Stimulated activated CD4-positive, alpha-beta T cell treated with anti-CD3 and anti-CD28 coated beads, Interleukin-1b, Interleukin-23, amount 100 ng/mL, for 1 hour (primary cell): ENCODE measurements at places on chromosomes 1 and 21.

DNA sequence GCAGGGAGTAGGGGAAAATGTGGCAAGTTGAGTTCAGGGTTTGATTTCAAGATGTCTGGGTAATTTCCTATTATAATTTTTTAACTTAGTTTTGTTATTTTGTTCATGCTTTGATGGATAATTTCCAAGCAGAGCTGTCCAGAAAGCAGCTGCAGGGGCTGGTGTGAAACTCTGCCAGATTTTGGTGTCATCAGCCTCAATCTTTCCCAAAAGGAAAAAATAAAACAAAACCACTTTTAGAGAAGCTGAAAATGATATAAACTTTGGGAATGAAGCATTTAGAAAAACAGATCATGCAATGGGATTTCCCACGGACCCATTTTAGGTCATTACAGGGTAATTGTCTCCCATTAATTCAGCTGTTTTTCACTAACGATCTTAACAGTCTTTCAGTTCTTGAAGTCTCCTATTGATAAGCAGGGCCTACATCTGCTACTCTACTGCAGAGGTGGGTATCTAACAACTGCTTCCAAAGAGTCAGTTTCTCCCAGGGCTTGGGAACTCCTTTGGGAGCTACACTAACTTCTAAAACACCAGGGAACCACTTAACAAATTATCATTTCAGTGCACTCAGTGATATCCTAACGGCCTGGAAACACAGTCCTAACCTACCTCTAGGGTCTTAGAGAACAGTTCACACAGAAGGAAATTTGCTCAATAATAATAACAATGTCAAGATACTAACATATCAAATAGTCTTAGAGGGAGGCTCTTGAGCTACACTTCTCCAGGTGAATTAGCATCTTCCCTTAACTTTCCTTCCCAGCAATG lies 12.3 kb downstream of the ZNF436 start:
- no peak for DNase-seq

DNA sequence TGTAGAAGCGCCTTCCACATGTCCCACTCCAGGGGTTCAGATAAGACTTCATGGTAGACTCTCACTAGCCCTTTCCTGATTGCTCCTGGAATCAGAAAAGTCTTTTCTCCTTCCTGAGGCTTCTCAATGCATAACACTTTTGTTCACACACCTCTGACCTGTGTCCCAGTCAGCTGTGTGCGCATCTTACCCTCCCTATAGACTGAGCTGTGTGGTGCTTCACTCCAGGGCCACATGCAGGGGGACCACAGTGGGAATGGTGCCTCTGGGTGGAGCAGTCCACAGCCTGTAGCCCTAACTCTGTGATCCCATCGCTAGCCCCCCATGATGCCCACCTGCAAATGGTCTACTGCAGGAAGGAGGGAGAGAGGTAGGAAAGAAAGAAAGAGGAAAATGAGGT lies 84.0 kb upstream of the TLR5 start:
- DNase-seq: no peak

DNA sequence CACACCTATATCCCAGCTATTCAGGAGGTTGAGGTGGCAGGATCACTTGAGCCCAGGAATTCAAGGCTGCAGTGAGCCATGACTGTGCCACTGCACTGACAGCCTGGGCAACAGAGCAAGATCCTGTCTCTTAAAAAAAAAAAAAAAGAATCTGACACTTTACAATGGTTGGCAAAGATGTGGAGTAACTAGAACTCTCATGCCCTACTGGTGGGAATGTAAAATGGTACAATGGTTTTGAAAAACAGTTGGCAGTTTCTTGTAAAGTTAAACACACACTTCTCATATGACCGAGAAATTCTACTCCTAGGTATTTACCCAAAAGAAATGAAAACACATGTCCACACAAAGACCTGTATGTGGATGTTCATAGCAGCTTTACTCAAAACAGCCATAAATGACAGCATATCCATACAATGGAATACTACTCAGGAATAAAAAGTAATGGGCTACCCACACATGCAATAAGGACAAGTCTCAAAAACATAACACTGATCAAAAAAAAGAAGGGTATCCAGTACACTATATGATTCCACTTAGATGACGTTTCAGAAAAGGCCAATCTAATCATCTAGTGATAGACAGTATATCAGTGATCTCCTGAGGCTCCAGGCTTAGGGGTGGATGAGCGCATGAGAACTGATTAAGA lies 58.1 kb downstream of the HLCS start:
- no peak for DNase-seq

DNA sequence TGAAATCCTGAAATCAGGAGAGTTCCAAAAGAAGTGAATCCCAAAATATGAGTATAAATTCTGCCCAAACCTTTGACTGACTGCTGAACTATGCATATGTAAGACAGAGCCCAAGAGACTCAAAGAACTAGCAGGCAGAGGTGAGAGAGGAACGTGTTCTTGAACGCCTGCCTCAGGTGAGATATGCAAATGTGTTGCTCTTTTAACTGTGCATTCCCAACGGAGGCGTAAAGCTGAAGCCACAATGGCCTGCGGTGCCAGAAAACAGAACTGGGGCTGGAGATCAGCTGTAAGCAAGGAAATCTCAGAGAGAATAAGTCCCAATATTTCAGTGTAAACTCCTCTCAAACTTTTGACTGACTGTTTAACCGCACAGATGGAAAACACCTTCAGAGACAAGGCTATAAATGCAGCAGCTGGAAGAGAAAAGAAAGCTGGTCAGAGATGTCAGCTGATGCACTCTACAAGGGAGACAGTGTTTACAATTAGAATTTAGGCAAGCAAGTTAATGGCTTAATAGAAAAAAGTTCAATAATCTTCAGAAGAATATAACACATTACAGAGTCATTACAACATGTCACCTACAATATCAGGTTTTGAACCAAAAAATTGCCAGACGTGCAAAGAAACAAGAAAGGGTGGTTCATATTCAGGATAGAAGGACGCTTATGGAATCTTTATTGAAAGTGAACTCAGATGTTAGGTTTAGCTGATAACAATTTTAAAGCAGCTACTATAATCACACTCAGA lies 43.0 kb upstream of the TRIM67 start:
- DNase-seq: no peak

DNA sequence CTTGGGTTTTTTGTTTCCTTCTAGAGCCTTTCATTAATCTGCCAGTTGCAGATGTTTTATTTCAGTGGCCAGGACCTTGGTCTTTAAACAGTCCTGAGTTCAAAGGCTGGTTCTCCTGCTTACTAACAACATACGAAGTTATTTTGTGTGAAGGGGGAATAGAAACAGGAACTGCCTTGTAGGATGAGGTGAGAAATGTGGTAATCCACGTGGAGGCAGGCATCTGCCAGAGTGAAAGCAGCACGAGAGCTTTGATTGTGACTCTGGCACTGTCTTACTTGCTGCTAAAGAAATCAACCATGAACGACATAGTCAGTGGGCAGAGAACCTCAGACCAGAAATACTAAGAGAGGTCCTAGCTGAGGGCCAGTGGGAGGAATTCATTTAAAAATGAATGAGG lies 30.4 kb downstream of the TMEM63A start:
- no peak for DNase-seq
